ENCODE measurements at places on chromosomes 16 and 17.

- DNase-seq: no peak
Measured at GRCh38 chr17:72887322-72887721, 205.2 kb downstream of the SLC39A11 start.

DNA sequence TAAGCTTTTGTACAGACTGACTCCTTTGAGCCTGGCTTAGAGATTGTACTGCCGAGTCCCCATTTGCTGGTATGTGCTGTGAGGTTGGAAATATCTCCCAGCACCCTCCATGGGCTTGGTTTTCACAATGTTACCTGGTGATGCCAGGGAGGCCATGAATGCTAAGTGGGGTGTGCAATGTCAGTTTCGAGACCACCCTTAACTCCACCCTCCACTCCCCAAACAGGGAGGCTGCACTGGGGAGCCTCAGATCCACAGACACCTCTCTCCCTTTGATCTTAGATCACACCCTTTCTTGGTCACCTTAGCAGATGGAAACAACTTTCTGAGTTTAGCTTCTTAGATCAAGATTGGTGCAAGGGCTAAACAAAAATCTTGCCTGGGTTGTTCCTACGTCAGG lies 28.6 kb upstream of the PIK3R6 start:
- no peak for DNase-seq

DNA sequence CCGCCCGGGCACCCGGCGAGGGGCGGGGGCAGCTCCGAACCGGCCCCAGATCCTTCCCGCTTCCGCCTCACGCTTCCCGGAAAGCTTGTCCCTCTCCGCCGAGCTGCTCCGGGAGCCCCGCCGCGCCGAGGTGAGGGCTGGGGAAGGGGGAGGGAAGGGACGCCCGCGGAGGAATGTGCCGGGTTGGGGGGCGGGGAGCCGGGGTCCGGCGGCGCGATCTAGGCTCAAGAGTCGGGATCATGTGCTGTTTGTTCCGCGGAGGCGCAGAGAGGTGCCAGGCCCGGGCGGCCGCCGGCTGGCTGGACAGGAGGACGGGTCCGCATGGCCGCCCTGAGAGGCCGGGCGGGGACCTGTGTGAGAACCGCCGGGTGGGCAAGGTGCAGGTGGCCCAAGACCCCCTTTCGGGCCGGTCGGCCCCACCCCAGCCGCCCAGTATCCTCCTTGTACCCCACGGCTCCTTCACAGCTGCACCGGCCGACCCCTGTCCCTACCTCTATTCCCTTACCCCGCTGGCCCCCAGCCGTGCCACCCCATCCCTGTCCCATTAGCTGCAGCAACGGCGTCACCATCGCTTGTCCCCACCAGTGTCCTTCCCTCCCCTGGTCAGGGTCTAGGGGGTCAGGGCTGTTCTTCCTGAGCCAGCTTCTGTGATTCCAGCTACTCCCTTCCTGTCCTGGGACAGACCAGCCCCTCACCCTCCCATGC lies 429 bp downstream of the KIF1C start:
- no peak for DNase-seq

- DNase-seq: peak; percentile 53
Measured at GRCh38 chr16:8972843-8973586, 9.3 kb upstream of the USP7 start.
